ENCODE measurements at places on chromosomes 1 and 21. TPM values are rescaled to one million over a fixed set of nuclear protein-coding genes. Genes with fewer than 3 reads are reported as not detected.

The PLOD1 gene
- total RNA-seq = 309 TPM

The TMEM125 gene
- not detected for total RNA-seq

The RIMS3 gene
- 0.32 TPM for total RNA-seq

The CNTN2 gene
- not detected for total RNA-seq

The OLIG1 gene
- total RNA-seq = not detected

The MPZ gene
- total RNA-seq = 2.9 TPM

The NCMAP gene
- total RNA-seq = not detected

The CD52 gene
- not detected for total RNA-seq

Measured in fibroblast of villous mesenchyme (primary cell).